ENCODE measurements at places on chromosomes 12 and 14. TPM values are rescaled to one million over a fixed set of nuclear protein-coding genes. Genes with fewer than 3 reads are reported as not detected.

DNA sequence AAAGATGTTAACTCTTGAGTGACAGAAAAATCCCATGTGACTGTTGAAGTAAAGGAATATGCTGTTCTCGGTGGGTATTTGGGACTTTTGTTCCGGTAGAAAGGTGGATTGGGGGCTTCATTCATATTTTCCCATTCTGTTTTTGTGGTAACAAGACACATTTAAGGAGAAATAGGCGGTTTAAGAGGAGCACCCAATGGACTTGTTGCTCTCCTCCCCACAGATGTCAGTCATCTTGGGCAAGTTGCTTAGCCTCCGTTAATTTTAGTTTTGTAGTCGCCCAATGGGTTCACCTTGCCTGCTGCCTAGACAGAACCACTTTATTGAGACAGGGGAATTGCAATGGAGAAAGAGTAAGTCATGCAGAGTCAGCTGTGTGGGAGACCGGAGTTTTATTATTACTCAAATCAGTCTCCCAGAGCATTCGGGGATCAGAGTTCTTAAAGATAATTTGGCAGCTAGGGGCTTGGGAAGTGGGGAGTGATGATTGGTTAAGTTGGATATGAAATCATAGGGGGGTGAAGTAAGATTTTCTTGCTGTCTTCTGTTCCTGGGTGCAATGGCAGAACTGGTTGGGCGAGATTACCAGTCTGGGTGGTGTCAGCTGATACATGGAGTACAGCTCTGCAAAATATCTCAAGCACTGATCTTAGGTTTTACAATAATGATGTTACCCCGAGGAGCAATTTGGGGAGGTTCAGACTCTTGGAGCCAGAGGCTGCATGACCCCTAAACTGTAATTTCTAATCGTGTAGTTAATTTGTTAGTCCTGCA is 50.3 kb downstream of the SLC38A1 start:
- no peak overlapping the region for H3K27ac ChIP-seq
- peaks cover 47% of the 10 kb centered on the region for H3K4me1 ChIP-seq
- DNase-seq, result no peak
- H3K36me3 ChIP-seq, result no peaks in the 10 kb centered on the region
- no peak overlapping the region for H3K4me3 ChIP-seq
- H3K27me3 ChIP-seq, result no peaks in the 10 kb centered on the region

- H3K4me3 ChIP-seq, result no peak overlapping the region
- no peak overlapping the region for H3K27ac ChIP-seq
- peaks cover 16% of the 10 kb centered on the region for H3K4me1 ChIP-seq
- H3K27me3 ChIP-seq, result no peaks in the 10 kb centered on the region
- no peaks in the 10 kb centered on the region for H3K36me3 ChIP-seq
- DNase-seq, result peak; percentile 22
Measured at GRCh38 chr12:27822076-27822712, 42.2 kb upstream of the MANSC4 start.

DNA sequence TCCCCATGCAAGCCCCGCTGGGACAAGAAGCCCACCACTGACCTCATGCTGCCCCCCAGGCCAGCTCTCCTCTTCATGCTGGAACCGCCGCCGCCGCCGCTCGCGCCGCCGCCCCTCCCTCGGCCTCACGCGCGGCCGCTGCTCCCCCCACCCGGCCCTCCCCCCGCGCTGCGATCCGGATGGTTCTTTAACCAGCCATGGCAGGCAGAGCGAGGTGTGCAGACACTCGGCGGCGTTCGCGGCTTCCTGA is at the start of gene DCAF5:
DCAF5 (minus strand) TSS at position 218 of the 250 bp plus-strand sequence; CDS start at position 77, 141 bp downstream.
- peak; percentile 84 for DNase-seq
- H3K36me3 ChIP-seq, result 0 out of 2 replicates have a peak, but pooled peaks cover 6% of the 10 kb centered on the region
- H3K27me3 ChIP-seq, result no peaks in the 10 kb centered on the region
- peaks cover 29% of the 10 kb centered on the region for H3K4me1 ChIP-seq
- H3K4me3 ChIP-seq, result peak within 1 kb of the TSS; percentile 82

- H3K4me3 ChIP-seq, result no peak overlapping the region
- no peak for DNase-seq
- no peaks in the 10 kb centered on the region for H3K27me3 ChIP-seq
- H3K36me3 ChIP-seq, result no peaks in the 10 kb centered on the region
- peaks cover 25% of the 10 kb centered on the region for H3K4me1 ChIP-seq
- peak overlapping the region; percentile 91 for H3K27ac ChIP-seq
Measured at GRCh38 chr12:56150563-56150962, 1.8 kb upstream of the MYL6B start.

DNA sequence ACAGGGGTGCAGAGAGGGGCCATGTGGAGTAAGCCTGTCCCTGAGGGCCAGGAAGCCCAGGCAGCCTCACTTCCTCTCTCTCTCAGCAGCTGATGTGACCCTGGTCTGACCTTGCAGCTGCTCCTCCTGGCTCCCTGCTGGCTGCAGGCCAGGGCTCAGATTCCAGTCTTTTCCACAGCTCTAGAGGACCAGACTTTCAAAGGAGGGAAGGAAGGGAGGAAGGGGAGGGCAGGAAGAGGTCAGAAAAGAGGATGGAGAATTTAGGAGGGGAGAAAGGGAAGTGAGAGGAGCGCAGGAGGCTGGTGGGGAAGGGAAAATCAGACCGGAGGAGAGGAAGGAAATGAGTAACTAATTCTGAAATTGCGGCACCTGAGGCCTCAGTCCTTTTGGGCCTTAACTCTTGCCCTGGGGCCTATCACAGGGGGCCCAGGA is 40.9 kb upstream of the VASH1 start:
- no peak overlapping the region for H3K4me3 ChIP-seq
- peaks cover 12% of the 10 kb centered on the region for H3K4me1 ChIP-seq
- H3K27ac ChIP-seq, result no peak overlapping the region
- H3K36me3 ChIP-seq, result no peaks in the 10 kb centered on the region
- H3K27me3 ChIP-seq, result 0 out of 2 replicates have a peak, but pooled peaks cover 4% of the 10 kb centered on the region
- DNase-seq, result no peak

DNA sequence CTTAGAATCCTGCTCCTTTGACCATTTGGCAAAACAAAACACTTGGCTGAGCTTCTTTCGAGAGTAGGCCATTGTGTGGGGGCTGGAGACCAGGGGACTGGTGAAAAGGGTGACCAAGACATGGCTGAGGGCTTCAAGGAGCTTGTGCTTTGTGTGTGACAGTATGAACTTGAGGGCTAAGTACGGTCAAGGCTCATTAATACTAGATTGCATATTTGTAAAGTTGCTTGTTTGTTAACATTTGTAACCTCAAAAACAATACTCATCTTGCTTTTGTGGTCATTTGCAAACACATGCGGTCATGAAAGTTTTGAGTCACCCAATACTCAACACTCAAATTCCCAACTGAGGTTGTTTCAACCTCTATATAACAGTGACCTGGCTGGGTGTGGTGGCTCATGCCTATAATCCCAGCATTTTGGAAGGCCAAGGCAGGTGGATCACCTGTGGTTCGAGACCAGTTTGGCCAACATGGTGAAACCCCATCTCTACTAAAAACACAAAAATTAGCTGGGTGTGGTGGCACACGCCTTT is 42.5 kb downstream of the ZFYVE26 start:
- DNase-seq, result no peak
- no peak overlapping the region for H3K27ac ChIP-seq
- H3K36me3 ChIP-seq, result peaks cover 13% of the 10 kb centered on the region
- H3K4me1 ChIP-seq, result no peaks in the 10 kb centered on the region
- no peak overlapping the region for H3K4me3 ChIP-seq
- H3K27me3 ChIP-seq, result no peaks in the 10 kb centered on the region

The MEG3 gene
- 2.5 TPM for total RNA-seq

GRCh38 chr12:48779869-48780268 is 9.0 kb downstream of the ADCY6 start:
- no peaks in the 10 kb centered on the region for H3K27me3 ChIP-seq
- no peak for DNase-seq
- H3K36me3 ChIP-seq, result peaks cover 2% of the 10 kb centered on the region
- H3K4me3 ChIP-seq, result no peak overlapping the region

GRCh38 chr12:70043490-70044138 is 199.6 kb upstream of the CNOT2 start:
- H3K27me3 ChIP-seq, result no peaks in the 10 kb centered on the region
- no peaks in the 10 kb centered on the region for H3K4me1 ChIP-seq
- no peak overlapping the region for H3K4me3 ChIP-seq
- H3K27ac ChIP-seq, result no peak overlapping the region

DNA sequence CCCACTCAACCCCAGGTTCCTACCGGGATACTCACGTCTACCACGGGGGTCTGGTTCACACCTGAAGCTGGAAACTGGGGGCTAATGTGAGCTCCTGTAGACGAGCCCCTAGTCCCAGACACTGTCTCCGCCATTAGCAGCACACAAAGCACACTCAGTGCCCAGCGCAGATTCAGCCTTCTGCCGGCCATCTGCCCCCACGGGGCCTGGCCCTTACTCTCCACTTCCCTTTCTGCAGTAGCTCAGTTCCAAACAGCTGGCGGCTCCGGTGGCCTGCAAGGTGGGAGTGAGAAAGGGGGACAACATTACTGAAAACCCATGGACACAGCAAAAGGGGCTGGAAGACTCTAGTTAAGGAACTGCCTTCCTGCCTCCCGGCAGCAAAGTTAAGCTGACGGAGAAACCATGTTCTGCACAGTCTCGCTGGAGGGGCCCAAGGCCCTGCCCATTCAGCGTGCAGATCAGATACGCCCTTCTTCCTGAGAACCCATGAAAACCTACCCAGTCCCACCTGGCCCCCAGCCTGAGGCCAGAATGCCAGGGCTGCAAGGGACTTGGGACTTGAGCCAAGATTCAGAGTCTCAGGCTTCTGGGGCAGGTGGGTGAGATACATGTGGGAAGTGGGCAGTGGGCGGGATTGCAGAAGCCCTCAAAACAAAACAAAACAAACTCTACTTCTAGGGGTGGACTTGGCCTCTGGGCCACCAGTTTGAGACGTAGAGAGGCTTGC is 2.1 kb downstream of the SLC8B1 start:
- peaks cover 4% of the 10 kb centered on the region for H3K4me1 ChIP-seq
- peaks cover 11% of the 10 kb centered on the region for H3K36me3 ChIP-seq
- no peak for DNase-seq
- no peak overlapping the region for H3K27ac ChIP-seq
- no peak overlapping the region for H3K4me3 ChIP-seq

- no peak for DNase-seq
- no peak overlapping the region for H3K27ac ChIP-seq
- no peaks in the 10 kb centered on the region for H3K36me3 ChIP-seq
- H3K4me3 ChIP-seq, result no peak overlapping the region
- H3K27me3 ChIP-seq, result no peaks in the 10 kb centered on the region
- H3K4me1 ChIP-seq, result no peaks in the 10 kb centered on the region
Measured at GRCh38 chr12:132253698-132254480, 75.5 kb downstream of the GALNT9 start.

DNA sequence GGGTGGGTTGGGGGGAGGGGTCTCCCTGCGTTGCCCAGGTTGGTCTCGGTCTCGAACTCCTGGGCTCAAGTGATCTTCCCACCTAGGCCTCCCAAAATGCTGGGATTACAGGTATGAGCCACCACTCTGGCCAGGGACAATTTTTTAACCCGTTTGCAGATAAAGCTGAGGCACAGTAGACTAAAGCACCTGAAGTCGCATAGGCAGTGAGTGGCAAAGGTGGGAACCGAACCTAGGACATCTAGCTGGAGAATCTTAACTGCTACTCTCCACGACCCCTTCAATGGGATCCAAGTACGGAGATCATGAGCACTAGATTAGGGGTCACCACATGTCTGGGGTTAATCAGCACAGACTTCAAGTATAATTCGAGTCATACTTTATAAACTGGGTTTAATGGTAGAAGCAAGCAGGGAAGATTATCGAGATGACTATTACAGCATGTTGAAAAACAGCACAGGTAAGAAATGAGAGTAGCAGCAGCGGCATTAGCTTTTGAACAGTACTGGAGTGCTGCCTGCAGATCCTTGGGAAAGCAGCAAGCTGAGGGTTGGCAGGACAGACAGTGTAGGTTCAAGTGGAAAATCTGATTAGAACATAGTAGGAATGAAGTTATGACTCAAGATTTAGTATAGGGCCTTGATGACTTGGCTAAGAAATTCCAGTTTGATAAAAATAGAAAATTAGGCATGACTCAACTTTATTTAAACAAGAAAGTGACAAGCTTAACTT is 23.9 kb downstream of the NID2 start:
- H3K27ac ChIP-seq, result no peak overlapping the region
- H3K4me1 ChIP-seq, result no peaks in the 10 kb centered on the region
- H3K36me3 ChIP-seq, result no peaks in the 10 kb centered on the region
- no peaks in the 10 kb centered on the region for H3K27me3 ChIP-seq

DNA sequence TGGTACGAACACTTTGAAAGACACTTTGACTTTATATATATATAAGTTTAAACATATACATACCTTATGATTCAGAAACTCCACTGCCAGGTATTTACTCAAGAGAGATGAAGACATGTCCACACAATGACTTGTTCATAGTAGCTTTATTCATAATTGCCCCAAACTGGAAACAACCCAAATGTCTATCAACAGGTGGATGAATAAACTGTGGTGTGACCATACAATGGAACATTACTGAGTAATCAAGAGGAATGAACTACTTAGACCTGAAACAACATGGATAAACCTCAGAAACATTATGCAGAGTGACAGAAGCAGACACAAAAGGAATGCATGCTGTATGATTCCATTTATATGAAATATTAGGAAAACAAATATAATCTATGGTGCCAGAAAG is 71.1 kb downstream of the PPP1R36 start:
- H3K4me1 ChIP-seq, result peaks cover 5% of the 10 kb centered on the region
- no peak for DNase-seq
- H3K27me3 ChIP-seq, result no peaks in the 10 kb centered on the region
- H3K4me3 ChIP-seq, result no peak overlapping the region
- no peaks in the 10 kb centered on the region for H3K36me3 ChIP-seq

GRCh38 chr12:111444925-111445725 is 39.4 kb downstream of the SH2B3 start:
- no peak overlapping the region for H3K27ac ChIP-seq
- H3K36me3 ChIP-seq, result peaks cover 27% of the 10 kb centered on the region
- no peaks in the 10 kb centered on the region for H3K27me3 ChIP-seq
- DNase-seq, result no peak
- H3K4me1 ChIP-seq, result peaks cover 5% of the 10 kb centered on the region
- no peak overlapping the region for H3K4me3 ChIP-seq

The USP5 gene
- total RNA-seq, result 175 TPM

DNA sequence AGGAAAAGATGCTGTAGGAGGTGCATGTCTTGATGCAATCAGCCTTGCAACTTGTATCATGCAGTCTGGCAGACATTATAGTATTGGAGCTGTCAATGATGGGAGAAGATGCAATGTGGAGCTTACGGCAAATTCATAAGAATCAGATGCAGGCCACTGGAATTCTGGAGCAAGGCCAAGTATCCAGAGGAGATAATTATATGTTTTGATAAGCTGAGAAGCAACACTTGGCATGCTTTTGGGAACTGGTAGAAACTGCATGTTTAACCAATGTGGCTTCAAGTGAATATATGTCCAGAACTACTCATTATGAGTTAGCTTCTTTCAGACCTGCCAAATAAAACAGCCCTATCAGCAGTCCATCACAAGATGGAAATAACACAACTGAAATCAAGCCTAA is 249.1 kb upstream of the PPFIA2 start:
- no peak overlapping the region for H3K27ac ChIP-seq
- H3K4me3 ChIP-seq, result no peak overlapping the region
- DNase-seq, result no peak
- H3K4me1 ChIP-seq, result no peaks in the 10 kb centered on the region
- no peaks in the 10 kb centered on the region for H3K36me3 ChIP-seq

The ARHGEF40 gene
- total RNA-seq, result 6.3 TPM

The CLEC1A gene
- total RNA-seq, result not detected

The ALDH2 gene
- total RNA-seq, result 32.9 TPM

- H3K36me3 ChIP-seq, result no peaks in the 10 kb centered on the region
- H3K27me3 ChIP-seq, result peaks cover 64% of the 10 kb centered on the region
- no peak overlapping the region for H3K4me3 ChIP-seq
- no peak for DNase-seq
- H3K27ac ChIP-seq, result no peak overlapping the region
Measured at GRCh38 chr12:15477761-15478160, 155.5 kb downstream of the PTPRO start.

- H3K27me3 ChIP-seq, result no peaks in the 10 kb centered on the region
- no peak overlapping the region for H3K4me3 ChIP-seq
- H3K4me1 ChIP-seq, result no peaks in the 10 kb centered on the region
- H3K27ac ChIP-seq, result no peak overlapping the region
- DNase-seq, result no peak
Measured at GRCh38 chr14:89565607-89566006, 148.6 kb upstream of the FOXN3 start.
